ENCODE measurements at places on chromosomes 2 and 18. TPM values are rescaled to one million over a fixed set of nuclear protein-coding genes. Genes with fewer than 3 reads are reported as not detected.

DNA sequence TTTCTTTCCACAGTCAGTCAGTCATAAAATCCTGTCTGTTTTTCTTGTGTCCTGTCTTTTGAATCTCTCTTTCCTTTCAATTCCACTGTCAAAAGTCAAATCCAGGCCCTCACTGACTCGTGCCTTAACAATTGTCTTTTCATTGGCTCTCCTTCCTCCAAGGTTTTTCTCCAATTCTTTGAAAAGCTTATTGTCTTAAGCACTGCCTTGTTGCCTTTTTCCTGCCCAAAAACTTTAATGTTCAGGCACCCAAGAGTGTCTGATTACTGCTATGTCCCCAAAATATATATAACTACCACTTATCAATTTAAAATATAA, 13.9 kb upstream of the SULT1C4 start:
- DNase-seq, result no peak
- no peaks in the 10 kb centered on the region for H3K4me1 ChIP-seq
- H3K27me3 ChIP-seq, result peaks cover 48% of the 10 kb centered on the region
- no peak overlapping the region for H3K27ac ChIP-seq
- H3K4me3 ChIP-seq, result no peak overlapping the region

- peaks cover 9% of the 10 kb centered on the region for H3K27me3 ChIP-seq
- DNase-seq, result no peak
- peaks cover 9% of the 10 kb centered on the region for H3K4me1 ChIP-seq
- H3K4me3 ChIP-seq, result no peak overlapping the region
- no peak overlapping the region for H3K27ac ChIP-seq
- peaks cover 3% of the 10 kb centered on the region for H3K36me3 ChIP-seq
Observed at GRCh38 chr2:129812071-129812470, 167.4 kb upstream of the RAB6C start.

DNA sequence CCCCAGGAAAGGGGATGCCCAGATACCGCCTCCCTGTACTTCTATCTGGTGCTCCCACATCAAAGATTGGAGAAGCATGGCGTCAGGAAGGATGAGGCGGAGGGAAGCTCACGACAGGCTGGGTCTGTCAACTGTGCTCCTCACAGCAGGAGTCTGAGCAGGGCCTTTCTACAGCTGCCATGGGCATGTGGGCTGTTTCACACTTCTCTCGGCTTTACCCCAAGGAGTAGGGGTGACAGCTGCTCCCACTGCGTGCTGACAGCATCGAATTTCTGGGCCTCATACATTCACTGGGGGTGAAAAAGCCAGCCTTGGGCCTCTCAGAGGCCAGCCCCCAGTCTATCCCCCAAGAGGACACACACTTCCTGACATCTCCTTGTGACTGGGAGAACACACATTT, 21.1 kb downstream of the NEURL3 start:
- no peak overlapping the region for H3K27ac ChIP-seq
- H3K4me1 ChIP-seq, result peaks cover 41% of the 10 kb centered on the region
- peaks cover 10% of the 10 kb centered on the region for H3K36me3 ChIP-seq
- H3K4me3 ChIP-seq, result no peak overlapping the region
- no peak for DNase-seq

- no peak overlapping the region for H3K4me3 ChIP-seq
- DNase-seq, result no peak
- H3K27ac ChIP-seq, result no peak overlapping the region
Observed at GRCh38 chr2:233982421-233983121, 65.4 kb downstream of the TRPM8 start.

HOXD10 gene
- not detected for total RNA-seq

DNA sequence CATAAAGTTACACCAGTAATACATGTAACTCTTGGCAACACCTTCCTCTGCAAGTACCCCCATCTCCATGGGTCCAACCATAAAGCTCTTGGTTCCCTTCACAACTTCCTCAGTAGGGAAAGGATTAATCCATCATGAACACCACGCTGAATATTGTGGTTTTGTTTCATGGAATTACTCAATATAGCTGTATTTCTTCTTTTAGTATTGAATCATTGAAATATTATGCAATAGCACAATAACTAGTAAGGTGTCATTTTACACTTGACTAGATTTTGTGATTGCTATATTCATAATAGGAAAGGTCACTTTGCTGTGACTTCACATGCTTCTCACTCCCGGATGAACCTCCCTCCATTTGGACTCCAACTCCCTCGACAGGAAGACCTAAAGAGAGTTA, 29.7 kb upstream of the PID1 start:
- H3K27me3 ChIP-seq, result no peaks in the 10 kb centered on the region
- DNase-seq, result no peak
- H3K36me3 ChIP-seq, result no peaks in the 10 kb centered on the region
- no peak overlapping the region for H3K27ac ChIP-seq
- no peak overlapping the region for H3K4me3 ChIP-seq
- H3K4me1 ChIP-seq, result no peaks in the 10 kb centered on the region

ZNF804A gene
- not detected for total RNA-seq

DNA sequence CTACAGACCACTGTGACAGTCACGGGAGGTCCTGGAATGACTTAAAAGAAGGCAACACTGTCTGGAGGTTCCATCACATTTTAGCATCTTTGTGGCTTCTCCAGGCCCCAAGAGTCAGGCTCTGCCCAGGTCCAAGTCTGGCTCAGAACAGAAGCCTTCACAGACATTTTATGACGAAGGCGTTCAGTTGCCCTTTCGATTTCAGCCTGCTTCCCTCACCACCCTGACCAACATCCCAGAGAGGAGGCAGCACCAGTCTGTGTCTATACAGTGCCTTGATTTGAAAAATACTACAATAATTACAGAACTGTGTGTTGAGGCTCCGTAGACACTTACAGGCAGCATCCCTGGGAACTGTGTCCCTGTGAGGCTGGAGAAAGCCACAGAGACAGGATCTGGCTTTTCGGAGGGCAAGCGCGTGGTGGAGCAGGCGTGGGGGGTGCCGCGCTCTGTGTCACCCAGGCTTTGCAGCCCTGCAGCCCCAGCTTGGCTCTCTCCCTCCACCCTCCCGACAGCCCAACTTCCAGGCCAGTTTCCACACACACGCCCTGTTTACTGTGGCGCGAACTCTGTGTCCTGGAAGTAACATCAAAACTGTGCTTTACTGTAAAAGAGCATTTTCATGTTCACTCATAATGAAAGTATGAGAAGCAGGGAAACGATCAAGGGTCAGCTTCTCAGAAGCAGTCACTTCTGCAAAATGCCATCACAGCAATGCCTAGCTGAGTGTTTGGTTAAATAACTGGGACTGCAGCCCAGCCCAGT, 153.5 kb upstream of the ALKAL2 start:
- no peaks in the 10 kb centered on the region for H3K27me3 ChIP-seq
- no peak for DNase-seq
- H3K36me3 ChIP-seq, result no peaks in the 10 kb centered on the region
- H3K4me3 ChIP-seq, result no peak overlapping the region

DNA sequence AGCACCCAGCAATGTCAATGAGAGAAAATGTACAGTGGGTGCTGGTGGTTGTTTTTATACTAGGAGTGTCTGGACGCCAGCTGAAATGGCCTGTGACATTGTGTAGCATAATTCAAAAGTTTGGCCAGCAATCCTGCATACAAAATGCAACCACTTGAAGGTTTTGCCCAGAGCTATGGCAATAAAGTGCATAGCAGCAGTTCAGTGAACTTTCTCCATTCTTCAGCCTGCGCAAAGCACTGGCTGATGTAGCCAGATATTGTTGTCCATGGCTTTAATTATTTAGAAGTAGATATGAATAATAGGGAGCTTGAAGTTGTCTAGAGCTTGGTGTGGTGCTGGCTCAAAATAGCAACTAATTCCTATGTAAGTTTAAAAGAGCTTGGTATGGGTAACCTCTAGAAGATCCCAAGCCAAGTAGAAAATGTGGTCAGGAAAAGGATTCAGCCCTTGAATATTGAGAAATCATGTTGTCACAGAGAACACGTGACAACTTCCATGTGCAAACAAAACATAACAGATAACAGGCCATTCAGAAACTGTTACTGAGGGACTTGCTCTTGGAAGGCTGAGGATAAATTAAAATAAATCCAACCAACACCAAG, 33.3 kb upstream of the PGAP1 start:
- DNase-seq, result no peak
- H3K4me1 ChIP-seq, result peaks cover 45% of the 10 kb centered on the region
- no peak overlapping the region for H3K27ac ChIP-seq
- H3K4me3 ChIP-seq, result no peak overlapping the region

RUFY4 gene
- total RNA-seq, result 1.9 TPM

DNA sequence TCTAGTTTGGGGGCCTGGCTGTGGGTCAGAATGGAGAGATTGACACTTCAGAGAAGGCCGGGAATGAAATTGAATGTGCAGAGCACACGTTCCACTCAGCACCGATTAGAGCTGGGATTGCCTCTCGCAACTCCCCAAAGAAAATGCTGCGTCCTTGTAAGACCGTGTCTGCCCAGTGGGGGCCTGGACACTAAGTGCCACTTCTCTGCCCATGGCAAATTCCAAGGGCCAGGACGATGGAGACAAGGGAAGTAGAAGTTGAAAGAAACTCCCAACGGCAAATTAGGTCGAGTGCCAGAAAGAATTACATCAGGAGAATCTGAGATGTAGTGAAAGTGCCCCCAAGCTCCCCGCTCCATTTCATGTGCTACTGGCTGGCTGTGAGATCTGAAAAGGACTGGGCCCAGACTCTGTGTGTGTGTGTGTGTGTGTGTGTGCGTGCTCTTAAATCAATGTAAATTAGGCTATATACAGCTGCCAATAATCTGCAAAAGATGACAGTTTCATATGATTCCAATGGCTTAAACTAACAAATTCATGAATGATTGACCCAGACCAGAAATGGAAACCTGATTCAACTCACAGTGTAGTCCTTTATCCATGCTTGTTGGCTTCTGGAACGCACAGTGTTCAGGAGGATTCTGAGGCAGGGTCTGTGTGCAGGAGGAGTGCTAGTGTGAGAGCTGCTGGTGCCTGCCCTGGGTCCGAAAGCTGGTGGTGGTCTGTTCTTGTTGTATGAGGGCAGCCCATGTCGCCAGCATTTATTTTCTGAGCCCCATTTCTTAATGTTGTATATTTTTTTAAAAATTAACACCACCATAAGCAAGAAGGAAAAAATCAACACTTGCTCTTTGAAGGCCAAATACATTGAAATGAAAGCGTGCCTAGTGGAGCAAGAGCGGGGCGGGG, 234.3 kb downstream of the AGAP1 start:
- no peaks in the 10 kb centered on the region for H3K36me3 ChIP-seq
- H3K27me3 ChIP-seq, result peaks cover 13% of the 10 kb centered on the region
- DNase-seq, result no peak
- no peak overlapping the region for H3K27ac ChIP-seq
- no peak overlapping the region for H3K4me3 ChIP-seq

GRCh38 chr2:175187378-175187777, 5.9 kb upstream of the ATP5MC3 start:
- H3K36me3 ChIP-seq, result peaks cover 2% of the 10 kb centered on the region
- peaks cover 16% of the 10 kb centered on the region for H3K27me3 ChIP-seq
- peak; percentile 8 for DNase-seq

USP40 gene
- 14.7 TPM for total RNA-seq

RAD51AP2 gene
- not detected for total RNA-seq

IGFBP5 gene
- not detected for total RNA-seq

GRCh38 chr2:211513446-211513845, 957.0 kb downstream of the CPS1 start:
- no peaks in the 10 kb centered on the region for H3K36me3 ChIP-seq
- H3K27ac ChIP-seq, result no peak overlapping the region
- H3K27me3 ChIP-seq, result no peaks in the 10 kb centered on the region
- H3K4me3 ChIP-seq, result no peak overlapping the region

DNA sequence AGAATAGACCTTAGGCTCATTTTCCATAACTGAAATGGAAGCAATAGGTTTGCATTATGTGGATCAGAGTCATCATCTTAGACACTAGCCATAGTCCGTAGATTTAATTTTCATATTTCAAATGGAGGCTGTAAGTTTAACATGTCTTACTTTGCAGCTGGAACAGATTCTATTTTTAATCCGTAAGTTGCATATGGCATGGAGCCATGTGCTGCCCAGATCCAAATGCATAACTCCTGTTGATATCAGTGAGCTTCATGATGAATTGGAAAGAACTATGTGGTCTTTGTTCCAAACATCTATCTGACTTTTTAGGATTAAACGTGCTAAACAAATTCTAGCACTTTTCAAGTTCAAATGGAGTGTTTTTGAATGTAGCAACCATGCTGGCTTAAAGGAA, 43.4 kb downstream of the MEIS1 start:
- H3K36me3 ChIP-seq, result no peaks in the 10 kb centered on the region
- H3K4me3 ChIP-seq, result no peak overlapping the region

GRCh38 chr2:113012436-113013335, 7.4 kb downstream of the IL36A start:
- no peak overlapping the region for H3K4me3 ChIP-seq
- H3K36me3 ChIP-seq, result peaks cover 2% of the 10 kb centered on the region
- no peak for DNase-seq
- no peak overlapping the region for H3K27ac ChIP-seq
- no peaks in the 10 kb centered on the region for H3K27me3 ChIP-seq
- peaks cover 7% of the 10 kb centered on the region for H3K4me1 ChIP-seq

DNA sequence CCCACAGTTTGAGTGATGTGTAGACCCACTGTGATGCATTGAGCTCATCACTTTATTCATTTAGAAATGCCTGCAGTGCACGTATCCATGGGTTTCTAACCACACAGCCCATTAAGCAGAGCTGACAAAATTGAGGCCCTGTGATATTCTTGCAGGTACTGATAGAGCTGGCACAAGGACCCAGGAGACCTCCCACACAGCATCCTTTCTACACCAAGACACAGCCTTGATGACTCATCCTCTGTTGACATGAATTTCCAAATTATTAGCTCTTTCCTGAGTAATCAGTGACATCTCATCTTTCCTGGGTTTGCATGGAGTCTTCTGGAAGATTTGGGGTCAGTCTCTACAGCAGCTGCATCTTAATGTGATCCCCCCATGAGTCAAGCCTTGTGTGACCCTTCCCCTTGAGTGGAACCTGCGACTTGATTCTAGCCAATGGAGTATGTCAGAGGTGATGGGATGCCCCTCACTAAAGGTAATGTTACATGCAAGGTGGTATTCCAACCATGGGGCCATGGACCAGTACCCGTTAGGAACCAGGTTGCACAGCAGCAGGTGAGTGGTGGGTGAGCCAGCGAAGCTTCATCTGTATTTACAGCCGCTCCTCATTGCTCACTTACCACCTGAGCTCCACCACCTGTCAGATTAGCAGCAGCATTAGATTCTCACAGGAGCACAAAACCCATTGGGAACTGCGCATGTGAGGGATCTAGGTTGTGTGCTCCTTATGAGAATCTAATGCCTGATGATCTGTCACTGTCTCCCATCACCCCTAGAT, 181.1 kb upstream of the ARL4C start:
- H3K4me1 ChIP-seq, result no peaks in the 10 kb centered on the region
- H3K4me3 ChIP-seq, result no peak overlapping the region

- no peaks in the 10 kb centered on the region for H3K36me3 ChIP-seq
- no peaks in the 10 kb centered on the region for H3K4me1 ChIP-seq
- H3K4me3 ChIP-seq, result no peak overlapping the region
- H3K27ac ChIP-seq, result no peak overlapping the region
- DNase-seq, result no peak
Observed at GRCh38 chr2:99707592-99707991, 217.8 kb upstream of the REV1 start.

Data from activated T-cell treated with anti-CD3 and anti-CD28 coated beads, Interleukin-2, amount 50 U/mL, for 72 hours (primary cell).